ENCODE measurements at places on chromosomes 2 and 18. TPM values are rescaled to one million over a fixed set of nuclear protein-coding genes. Genes with fewer than 3 reads are reported as not detected.

Gene NEU2
- not detected for total RNA-seq

Gene IKZF2
- total RNA-seq = 11.3 TPM

Gene SCYGR4
- not detected for total RNA-seq

Gene FBXO48
- 0.43 TPM for total RNA-seq

Gene ALLC
- not detected for total RNA-seq

Gene AQP4
- total RNA-seq = not detected

Gene IL36A
- not detected for total RNA-seq

Gene VAMP8
- not detected for total RNA-seq

Gene SERPINB3
- not detected for total RNA-seq

Gene EMILIN1
- 242 TPM for total RNA-seq

Gene GALM
- total RNA-seq = 10.0 TPM
